ENCODE measurements at places on chromosomes 1 and 21. TPM values are rescaled to one million over a fixed set of nuclear protein-coding genes. Genes with fewer than 3 reads are reported as not detected.

DNA sequence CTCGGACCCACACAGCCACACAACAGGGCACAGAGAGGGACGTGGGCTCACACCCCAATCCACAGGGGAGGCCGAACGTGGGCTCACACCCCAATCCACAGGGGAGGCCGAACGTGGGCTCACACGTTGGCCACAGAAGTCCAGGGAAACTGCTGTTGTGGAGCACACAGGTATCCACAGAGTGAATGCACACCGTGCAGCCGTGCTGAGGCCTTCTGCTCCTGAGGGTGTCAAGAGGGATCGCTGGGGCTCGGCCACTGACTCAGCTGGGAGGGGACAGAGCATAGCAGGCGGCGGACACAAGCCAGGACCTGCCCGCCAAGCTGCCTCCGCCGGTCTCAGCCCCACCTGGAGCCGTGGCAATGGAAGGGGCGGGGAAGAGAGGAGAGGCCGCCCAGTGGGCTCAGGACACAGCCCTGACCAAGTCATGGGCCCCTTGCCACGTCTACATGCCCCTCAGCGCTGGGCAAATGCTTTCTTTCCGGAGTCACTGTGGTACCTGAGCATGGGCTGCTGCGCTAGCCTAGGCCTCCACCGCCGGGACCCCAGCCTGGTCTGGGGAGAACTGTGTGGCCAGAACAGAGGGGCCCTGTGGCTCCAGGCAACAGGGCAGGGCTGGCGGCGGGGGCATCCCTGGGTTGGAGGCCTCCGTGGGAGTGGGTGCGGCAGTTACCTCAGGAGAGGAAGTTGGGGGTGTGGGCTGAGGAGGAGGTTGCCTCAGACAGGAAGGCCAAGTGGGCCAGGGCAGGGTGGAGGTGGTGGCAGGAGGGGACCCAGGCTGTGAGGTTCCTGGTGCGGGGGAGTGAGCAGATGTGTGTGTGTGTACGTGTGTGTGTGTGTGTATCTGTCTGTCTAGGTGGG is 1.2 kb downstream of the SYTL1 start:
- no peak overlapping the region for H3K27ac ChIP-seq
- H3K36me3 ChIP-seq = peaks cover 12% of the 10 kb centered on the region
- H3K4me3 ChIP-seq = peak overlapping the region; percentile 71
- peak; percentile 61 for DNase-seq
- no peaks in the 10 kb centered on the region for H3K4me1 ChIP-seq

GRCh38 chr1:42035205-42035829 is 116.6 kb upstream of the HIVEP3 start:
- H3K4me1 ChIP-seq = no peaks in the 10 kb centered on the region
- peak; percentile 74 for DNase-seq
- H3K4me3 ChIP-seq = peak overlapping the region; percentile 77
- H3K36me3 ChIP-seq = no peaks in the 10 kb centered on the region
- H3K27ac ChIP-seq = no peak overlapping the region

Gene GSTM5
- not detected for total RNA-seq

Gene ATAD3B
- total RNA-seq = 78.6 TPM

Gene FMO4
- total RNA-seq = 3.0 TPM

Data from H9 (cell line).